Activated gamma-delta T cell (primary cell): ENCODE measurements at places on chromosomes 6 and 20.

- no peak for DNase-seq
These were observed 37.0 kb downstream of the BCKDHB start for GRCh38 chr6:80143419-80143937.

DNA sequence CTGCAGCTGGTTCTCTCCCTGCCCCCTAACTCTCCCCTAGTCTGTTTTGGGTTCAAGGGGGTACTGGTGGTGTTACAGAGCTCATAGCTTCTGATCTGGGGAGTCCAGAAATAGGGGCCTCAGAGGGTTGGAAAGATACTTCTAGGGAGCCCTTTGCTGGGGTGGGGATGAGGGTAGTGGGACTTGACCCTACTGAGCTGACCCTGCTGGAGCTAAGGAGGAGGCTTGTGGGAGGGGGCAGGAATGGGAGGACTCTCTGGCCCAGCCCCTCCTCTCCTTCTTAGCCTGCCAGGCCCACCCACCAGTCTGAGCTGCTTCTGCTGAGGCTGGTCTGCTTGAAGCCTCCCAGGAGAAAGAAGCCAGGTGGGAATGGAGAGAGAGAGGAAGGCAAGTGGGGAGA is at the start of gene EGFL8:
Gene EGFL8 (plus strand): TSS at position 301 of the 400 bp plus-strand sequence. CDS start 1,571 bp downstream, outside the sequence.
- no peak for DNase-seq

DNA sequence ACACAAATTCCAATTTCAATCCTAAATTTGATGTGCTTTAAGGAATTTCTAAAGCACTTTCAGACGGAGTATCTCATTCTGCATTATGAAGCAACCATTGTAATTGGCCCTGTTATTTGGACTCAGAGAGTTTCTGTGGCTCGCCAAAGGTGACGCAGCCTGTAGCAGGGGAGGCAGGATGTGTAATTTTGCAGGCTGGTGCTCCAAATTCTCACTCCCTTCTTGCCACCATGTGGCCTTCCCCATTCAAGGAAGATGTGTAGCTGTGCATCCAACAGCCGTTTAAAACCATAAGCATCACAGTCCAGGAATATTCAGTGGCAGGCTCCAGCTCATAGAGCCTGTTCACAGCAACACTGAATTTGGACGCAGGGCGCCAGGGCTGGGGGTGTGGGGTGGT is 45.8 kb downstream of the AGPAT4 start:
- no peak for DNase-seq

DNA sequence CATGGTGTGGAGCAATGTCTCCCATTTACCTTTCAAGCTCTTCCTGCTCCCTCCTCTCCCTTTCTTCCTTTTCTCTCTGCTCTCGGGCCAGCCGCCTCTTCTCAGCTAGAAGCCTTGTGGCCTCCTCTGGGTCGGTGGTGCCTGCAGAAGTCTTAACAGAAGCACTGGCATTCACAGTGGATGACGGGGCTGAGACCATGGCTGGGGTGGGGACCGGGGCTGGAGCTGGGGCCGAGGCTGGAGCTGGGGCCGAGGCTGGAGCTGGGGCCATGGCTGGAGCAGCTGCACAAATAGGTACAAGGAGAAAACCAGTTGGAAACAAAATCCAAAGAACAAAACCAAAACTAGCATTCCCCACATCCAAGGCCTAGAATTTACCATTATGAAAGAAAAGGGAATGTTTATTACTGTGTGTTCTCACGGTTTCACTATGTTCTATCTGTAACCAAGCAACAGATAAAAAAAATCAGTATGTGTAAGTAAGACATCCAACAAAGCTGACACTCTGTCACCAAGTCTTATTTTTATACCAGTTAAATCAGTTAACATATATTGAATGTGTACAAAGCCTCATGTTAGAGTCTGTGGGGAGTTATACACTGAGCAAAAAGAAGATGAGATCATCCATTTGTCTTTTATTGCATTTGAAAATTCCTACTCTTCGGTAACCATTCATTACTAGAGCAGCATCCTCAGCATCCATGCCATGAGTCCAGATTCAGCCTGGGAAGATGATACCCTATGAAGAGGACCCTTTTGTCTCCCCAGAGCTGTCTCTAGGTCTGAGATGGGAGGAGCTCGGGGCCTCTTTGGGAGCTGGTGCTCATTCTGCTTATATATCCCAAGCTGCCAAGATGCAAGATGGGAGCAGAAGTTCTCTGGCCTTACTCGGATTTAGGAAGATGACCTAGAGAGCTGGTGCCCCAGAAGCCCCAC is 73.0 kb upstream of the BCLAF1 start:
- no peak for DNase-seq

- DNase-seq: no peak
These were observed 143.9 kb downstream of the PXDC1 start for GRCh38 chr6:3607599-3607998.

GRCh38 chr20:3420211-3420707 is 12.8 kb upstream of the DNAAF9 start:
- DNase-seq: no peak

DNA sequence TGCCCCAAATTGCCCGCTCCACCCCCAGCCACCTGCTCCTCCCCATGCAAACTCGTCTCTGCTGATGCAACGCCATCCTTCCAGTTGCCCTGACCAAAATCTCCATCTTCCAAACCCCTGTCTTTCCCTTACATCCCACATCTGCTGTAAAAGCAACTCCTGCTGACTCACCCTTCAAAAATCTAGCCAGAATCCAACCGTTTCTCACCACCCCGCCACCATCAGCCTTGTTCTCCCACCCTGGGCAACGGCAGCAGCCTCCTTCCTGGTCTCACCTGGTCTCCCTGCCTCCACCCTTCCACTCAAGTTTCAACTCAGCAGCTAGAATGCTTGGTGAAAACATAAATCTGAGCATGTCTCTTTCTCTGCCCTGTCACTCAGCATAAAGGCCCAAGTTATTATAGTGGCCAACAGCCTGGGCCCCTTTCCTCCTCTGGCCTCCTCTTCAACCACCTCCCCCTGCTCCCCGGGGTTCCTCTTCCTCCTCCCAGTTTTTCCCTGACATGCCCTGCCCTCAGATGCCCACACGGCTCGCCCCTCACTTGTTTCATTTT is 7.2 kb upstream of the SYNJ2 start:
- no peak for DNase-seq

GRCh38 chr6:95478941-95479340 is 98.4 kb upstream of the MANEA start:
- no peak for DNase-seq

DNA sequence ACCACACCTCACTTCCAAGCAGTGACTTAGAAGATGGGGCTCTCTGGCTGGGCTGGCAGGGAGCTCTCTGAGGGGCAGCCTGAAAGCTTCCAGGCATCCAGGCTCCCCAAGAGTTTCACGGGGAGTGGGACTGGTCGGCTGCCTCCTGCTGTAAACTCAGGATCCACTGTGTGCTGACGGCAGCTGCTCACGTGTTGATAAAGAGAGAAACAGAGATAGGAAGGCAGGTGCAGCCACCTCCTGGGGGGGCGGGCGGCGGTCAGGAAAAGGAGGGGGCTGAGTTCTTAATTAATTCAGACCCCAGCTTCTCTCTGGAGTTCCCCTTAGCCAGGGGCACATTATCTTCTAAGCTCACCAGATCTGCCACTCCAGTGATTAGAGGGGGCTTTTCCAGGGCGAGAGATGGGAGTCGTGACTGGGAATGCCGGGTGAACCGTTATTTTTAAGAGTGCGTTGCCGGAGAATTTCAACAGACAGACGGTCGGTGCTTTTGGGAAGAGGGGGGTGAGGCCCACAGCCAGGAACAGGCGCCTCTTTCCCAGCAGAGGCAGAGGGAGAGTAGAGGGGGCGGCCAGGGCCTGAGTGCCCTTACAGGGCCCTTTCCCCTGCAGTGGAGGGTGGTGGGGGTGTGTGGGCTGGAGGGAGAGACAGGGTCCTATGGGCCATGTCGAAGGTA is 70.9 kb downstream of the CD40 start:
- no peak for DNase-seq

- DNase-seq: no peak
These were observed 230.0 kb upstream of the SULF2 start for GRCh38 chr20:48015141-48015910.

- DNase-seq: no peak
These were observed 1.9 kb downstream of the ABRACL start for GRCh38 chr6:139030228-139030963.

GRCh38 chr20:34445177-34446065 is 70.8 kb upstream of the DYNLRB1 start:
- no peak for DNase-seq

DNA sequence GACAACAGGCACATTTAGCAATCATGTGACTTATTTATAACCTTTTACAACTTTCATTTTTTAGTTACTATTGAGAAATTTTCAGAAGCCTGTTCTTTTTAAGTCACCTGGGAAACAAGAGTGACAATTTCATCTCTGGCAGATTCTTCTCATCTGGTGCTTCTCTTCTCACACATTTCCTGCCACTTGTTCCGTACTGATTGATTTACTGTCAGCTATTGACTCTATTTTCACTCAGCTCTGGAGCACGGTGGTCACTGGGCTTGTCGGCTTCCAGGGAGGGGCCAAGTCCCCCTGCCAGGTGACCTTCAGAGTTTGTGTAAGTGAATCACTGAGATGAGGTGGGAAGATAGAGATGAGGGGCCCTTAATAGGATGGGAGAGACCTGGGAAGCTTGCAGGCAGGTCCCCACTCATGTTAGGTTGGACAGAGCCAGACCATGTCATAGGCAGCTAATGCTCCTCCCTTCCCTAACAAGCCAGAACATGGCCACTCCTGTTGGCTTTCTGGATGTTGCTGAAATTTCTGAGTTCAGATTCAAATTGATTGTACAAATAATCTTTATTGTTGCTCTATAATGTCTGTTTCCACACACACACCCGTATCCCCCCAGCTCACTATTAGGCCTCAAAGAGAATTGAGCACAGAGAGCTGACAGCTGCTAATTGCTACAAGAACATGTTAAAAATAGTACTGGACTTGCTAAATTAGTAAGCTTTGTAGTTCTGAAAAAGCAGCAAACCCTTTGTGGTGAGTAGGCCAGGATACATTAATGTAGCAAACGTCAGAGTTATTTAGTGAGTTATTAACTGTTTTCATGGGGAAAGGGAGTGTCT is 13.3 kb downstream of the DUSP22 start:
- no peak for DNase-seq

- DNase-seq: no peak
These were observed 434.1 kb downstream of the RFPL4B start for GRCh38 chr6:112781241-112781640.

DNA sequence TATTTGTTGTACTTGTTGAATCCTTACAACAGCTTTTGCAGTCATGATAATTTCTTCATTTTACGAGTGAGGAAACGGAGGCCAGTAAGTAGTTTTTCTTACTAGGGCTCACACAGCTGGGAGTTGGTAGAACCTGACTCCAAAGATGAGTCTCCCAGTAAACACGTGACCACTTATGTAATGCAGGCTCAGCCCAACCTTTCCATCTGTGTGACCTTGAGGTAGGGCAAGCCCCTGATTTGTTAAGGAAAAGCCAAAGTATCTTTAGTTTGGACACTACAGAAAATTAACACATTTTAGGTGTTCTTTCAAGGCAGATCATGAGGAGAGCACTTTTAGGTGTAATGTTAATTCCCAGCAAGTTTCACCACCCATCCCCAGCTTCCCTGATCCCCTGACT is 111.3 kb downstream of the LRRC1 start:
- no peak for DNase-seq

DNA sequence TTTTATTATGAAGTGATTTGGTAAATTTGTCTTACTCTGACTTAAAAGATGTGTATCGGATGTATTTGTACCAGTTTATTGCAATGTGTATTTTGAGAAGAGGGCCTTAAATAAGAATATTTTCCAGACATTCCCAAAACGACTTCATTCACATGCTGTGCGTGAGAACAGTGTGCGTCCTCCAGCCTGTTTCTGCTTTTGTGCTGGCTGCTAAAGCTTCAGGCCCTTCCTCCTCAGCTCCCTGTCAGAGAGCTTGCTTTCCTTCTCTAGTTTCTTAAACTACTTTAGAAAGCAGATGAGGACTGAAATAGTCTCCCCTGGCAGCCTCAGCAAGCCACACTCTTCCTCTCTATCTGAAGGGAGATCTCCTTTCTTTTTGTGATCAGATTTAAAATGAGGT is 157.8 kb downstream of the SAMD5 start:
- no peak for DNase-seq

GRCh38 chr6:133399426-133399825 is 158.3 kb downstream of the EYA4 start:
- no peak for DNase-seq

- DNase-seq: no peak
These were observed 262.0 kb downstream of the SYNE1 start for GRCh38 chr6:152375197-152375596.

- DNase-seq: no peak
These were observed 52.7 kb upstream of the PTGIS start for GRCh38 chr20:49620364-49621240.

DNA sequence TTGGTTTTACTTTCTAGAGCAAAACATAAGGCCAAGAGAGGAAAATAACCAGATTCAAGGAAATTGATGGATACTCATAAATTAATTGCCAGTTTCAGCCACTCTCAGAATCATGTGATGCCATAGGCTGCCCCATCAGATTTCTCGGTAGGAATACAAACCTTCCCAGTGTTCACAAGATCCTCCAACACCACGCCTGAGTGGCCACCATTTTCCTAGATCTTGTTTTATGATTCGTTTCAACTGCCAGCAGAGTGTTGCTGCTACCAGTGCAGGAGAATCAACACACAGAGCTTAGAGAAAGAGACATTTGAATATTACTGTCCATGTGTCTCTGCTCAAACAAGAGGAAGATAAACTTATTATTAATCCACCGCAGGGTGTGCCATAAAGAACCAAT is 434.2 kb upstream of the CDH4 start:
- DNase-seq: no peak
